ENCODE measurements at places on chromosomes 6 and 20. TPM values are rescaled to one million over a fixed set of nuclear protein-coding genes. Genes with fewer than 3 reads are reported as not detected.

The DCDC2 gene
- total RNA-seq, result not detected

The THBD gene
- total RNA-seq, result not detected

The SLC17A4 gene
- total RNA-seq, result not detected

The SNAP25 gene
- total RNA-seq, result 1.6 TPM

The NNAT gene
- total RNA-seq, result not detected

The LGSN gene
- total RNA-seq, result 0.09 TPM

The KIAA1755 gene
- total RNA-seq, result not detected

The PDYN gene
- not detected for total RNA-seq

The MOG gene
- total RNA-seq, result not detected

The ARMH2 gene
- total RNA-seq, result 0.41 TPM

The OR12D3 gene
- not detected for total RNA-seq

The POM121L2 gene
- not detected for total RNA-seq

The TMEM170B gene
- total RNA-seq, result 0.70 TPM

The TAAR6 gene
- not detected for total RNA-seq

The SIM1 gene
- total RNA-seq, result not detected

The ARHGAP40 gene
- total RNA-seq, result not detected

The CCN6 gene
- not detected for total RNA-seq

The TRIM15 gene
- not detected for total RNA-seq

The EDN1 gene
- total RNA-seq, result not detected

The KIF6 gene
- not detected for total RNA-seq

The REM1 gene
- total RNA-seq, result not detected

The DSP gene
- total RNA-seq, result 0.12 TPM

The WASF1 gene
- 1.5 TPM for total RNA-seq

The PPIL4 gene
- 17.8 TPM for total RNA-seq

The NDUFAF5 gene
- total RNA-seq, result 29.7 TPM

The TMEM217 gene
- 5.7 TPM for total RNA-seq

The HLA-DQA1 gene
- 74.4 TPM for total RNA-seq

The SRMS gene
- not detected for total RNA-seq

The AMD1 gene
- 71.2 TPM for total RNA-seq

The PARD6B gene
- 4.2 TPM for total RNA-seq
